Esophagus mucosa (tissue), 1 donor: ENCODE measurements at places on chromosomes 3 and 15.

DNA sequence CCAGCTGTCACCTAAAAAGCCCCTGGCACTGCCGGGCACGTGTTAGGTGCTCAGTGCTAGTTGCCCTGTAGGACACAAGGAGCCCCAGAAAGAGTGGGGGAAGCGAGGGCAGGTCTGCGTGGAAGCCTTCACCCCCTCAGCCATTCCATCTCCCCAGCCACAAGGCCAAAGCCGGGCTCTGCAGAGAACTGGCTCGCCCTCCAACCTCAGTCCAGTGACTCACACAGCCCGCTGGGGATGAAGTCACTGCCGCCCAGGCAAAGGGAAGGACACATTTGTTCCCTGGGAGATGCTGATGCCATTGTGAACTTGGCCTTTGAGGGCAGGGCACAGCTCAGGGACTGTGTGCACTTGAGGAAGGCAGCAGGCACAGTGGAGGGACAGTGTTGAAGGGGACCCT lies 48.1 kb downstream of the IQSEC1 start:
- ATAC-seq, result peak; percentile 46

DNA sequence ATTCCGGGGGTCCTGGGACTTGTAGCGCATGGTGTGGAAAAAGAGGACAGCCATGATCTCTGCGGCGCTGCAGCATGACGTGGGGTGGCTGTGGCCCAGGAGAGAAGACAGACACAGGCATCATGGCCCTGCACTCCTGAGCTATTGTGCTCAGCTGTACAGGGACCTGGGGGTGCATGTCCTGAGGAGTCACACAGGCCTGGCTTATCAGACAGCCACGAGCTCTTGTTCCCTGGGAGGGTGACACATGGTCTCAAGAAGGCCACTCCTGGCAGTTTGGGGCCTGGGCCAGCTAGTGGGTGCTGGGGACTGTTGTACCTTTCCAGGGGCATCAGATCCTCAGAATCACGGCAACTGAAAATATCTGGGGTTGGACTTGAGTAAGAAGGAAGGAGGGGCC lies 13.7 kb downstream of the TKT start:
- no peak for ATAC-seq

DNA sequence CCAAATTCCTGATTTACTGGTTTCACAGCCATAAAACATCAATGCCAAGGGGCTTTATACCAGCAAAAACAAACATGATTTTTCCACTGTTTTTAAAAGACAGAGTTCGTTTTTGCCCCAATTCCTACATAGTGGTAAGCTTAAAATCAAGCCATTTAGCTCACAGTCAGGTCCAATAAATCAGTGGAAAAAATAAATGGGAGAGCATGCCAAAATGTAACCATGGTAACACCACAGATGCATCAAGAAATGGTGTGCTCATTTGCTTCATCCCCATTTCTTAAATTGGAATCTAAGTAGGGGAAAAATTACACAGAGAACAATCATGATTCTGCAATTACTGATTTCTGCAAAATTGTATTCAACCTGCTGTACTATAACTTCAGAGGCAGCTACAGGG lies 418.8 kb downstream of the MAGI1 start:
- ATAC-seq, result no peak

- ATAC-seq, result no peak
These were observed 148.2 kb upstream of the TOPAZ1 start for GRCh38 chr3:44093531-44093930.

DNA sequence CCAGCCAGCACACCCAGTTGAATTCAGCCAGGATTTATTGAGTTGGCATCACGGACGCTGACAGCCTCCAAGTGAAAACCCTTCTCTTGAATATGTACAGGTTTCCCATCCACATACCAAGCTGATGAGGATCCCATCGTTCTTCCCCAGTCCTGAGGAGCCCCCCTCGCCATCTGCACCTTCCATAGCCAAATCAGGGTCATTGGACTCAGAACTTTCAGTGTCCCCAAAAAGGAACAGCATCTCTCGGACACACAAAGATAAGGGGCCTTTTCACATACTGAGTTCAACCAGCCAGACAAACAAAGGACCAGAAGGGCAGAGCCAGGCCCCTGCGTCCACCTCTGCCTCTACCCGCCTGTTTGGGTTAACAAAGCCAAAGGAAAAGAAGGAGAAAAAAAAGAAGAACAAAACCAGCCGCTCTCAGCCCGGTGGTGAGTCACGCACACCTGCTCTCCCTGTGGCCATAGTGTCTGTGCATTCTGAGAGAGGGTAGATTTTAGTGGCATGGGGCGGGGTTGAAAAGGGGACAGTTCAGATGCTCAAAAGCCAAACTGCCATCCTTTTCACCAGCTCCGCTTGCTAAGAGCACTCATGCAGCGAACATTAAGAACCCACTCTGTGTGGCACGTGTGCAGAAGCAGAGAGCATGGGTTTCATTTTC lies 51.2 kb downstream of the KLHL25 start:
- no peak for ATAC-seq

DNA sequence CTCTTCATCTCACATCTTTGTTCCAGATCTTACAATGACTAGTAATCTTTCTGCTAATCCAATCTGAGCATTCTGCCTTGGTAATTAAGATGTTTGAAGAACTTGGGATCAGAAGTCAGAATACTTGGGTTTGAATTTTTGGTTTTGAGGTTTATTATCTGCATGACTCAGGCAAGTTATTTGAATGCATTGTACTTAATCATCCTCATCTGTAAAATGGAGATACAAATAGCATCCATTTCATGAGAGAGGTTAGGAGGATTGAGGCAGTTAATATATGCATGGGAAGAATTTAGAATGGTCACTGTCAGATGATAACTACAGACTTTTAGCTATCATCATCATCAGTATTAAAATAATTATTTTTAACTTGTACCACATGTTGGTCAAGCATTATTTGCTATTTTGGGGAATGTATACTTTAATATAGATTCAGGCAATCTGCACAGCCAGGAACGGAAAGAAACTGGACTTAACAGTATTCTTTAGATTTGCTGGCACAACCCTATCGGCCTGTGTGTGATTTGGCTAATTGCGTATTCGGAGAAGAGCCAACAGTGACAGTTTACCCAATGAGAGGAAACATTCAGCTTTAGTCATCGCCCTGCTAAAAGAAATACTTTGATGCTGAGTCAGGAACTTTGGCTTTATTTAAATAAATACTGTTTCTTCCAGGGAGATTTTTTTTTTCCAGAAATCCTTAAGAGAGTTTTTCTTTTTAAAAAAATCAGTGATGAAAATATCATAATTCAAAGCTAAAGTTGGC lies 600.0 kb downstream of the ROBO1 start:
- ATAC-seq, result peak; percentile 90

DNA sequence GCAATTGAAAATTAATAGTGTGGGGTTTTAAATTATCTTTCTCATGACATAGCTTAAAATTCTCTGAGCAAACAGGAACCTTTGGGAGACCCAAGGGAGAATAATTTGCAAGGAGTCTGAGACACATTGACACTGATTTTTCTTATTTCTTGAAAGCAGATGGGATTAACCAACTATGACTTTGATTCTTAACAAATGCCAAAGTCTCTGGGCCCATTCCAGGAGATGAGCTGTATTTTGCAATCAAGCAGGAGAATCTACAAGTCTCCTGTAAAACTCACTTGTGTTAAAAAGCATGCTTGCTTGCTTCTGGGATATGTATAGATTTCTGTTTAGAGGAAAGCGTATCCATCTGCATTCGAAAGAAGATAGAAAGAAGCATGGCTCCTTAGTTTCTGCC lies 71.3 kb upstream of the STT3B start:
- ATAC-seq, result no peak

DNA sequence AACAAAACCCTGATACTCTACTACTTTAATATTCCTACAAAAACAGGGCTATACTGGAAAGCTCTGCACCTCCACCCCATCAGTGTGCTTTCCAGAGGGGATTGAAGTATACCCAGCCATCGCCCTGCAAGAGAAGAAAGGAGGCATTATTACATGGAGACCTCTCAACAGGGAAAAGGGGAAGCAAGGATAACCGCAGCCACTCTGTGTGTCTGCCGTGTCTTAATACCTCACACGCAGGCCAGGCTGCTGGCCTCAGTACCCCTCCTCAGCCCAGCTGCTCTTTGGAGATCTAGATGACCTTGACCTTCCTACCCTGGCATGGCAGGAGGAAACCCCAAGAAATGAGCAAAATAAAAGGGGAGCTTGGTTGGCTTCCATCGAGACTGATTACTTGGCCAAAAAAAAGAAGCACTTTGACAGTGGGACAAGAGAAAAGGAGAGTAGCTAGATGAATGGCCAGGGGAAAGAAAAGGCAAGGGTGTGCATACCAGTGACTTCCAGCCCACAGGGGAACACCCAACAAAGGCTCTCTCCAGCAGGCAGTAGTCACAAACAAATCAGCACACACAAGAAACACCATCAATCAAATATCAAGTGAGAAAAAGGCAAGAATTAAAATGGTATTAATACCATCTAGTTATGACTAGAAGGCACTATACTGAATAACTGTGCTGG lies 129.4 kb downstream of the STT3B start:
- ATAC-seq, result no peak

DNA sequence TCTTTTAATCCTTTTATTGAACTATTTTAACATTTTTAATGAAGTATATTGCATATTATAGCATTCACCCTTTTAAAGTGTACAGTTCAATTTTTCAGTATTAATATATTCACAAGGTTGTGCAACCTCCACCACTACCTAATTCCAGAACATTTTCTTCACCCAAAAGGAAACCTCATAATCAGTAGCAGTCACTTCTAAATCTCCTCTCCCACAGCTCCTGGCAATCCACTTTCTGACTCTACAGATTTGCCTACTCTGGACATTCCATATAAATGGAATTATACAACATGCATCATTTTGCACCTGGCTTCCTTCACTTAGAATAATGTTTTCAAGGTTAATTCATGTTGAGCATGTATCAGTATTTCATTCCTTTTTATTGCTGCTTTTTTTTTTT lies 55.0 kb upstream of the HRH1 start:
- ATAC-seq, result no peak

GRCh38 chr3:116302087-116302747 lies 143.1 kb downstream of the LSAMP start:
- no peak for ATAC-seq

DNA sequence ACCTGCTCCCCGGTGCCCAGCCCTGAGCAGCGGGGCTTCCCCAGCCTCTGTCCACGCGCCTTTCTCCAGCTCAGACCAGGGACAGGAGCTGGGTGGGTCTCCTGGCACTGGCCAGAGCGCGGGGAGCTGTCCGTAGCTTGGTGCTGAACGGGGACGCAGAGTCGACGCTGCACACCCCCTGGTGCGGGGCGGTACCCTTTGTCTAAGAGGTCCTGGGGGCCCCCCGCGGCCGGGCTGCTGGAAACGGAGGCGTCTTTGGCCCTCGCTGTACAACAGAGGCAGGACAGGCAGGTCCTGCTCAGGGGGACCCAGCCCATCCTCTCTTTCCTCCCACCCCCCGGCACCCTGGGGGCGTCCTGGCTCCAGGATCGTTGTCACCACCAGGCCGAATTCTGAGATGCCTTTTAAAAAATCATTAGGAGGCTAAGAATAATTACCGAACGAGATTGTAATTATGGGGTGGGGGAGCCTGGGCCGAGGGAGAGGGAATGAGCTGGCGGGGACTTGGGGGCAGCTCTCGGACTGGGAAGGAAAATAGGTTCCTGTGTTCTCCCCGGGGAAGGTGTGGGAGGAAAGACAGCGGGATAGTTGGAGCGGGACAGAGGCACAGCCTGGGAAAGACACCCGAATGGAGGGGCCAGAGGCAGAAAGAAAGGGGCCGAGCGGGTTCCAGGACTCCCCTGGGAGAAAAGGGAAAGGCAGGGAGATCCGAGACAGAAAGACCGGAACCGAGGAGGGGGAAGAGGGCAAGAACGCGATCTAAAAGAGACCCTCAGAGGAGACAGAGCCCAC lies 4.1 kb upstream of the SKOR1 start:
- peak; percentile 59 for ATAC-seq

DNA sequence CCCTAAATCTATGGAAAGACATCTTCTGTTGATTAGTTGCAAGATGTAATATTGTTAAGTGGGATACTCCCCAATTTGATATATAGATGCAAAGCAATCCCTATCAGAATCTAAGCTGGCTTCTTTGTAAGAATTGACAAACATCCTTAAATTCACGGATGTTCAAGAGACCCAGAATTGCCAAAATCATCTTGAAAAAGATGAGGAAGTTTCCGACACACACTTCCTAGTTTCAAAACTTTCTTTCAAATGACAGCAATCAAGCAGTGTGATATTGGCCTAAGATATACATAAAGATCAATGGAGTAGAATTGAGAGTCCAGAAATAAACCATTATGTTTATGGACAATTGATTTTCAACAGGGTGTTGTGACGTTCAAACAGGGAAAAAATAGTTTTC lies 383.6 kb downstream of the LPP start:
- no peak for ATAC-seq

DNA sequence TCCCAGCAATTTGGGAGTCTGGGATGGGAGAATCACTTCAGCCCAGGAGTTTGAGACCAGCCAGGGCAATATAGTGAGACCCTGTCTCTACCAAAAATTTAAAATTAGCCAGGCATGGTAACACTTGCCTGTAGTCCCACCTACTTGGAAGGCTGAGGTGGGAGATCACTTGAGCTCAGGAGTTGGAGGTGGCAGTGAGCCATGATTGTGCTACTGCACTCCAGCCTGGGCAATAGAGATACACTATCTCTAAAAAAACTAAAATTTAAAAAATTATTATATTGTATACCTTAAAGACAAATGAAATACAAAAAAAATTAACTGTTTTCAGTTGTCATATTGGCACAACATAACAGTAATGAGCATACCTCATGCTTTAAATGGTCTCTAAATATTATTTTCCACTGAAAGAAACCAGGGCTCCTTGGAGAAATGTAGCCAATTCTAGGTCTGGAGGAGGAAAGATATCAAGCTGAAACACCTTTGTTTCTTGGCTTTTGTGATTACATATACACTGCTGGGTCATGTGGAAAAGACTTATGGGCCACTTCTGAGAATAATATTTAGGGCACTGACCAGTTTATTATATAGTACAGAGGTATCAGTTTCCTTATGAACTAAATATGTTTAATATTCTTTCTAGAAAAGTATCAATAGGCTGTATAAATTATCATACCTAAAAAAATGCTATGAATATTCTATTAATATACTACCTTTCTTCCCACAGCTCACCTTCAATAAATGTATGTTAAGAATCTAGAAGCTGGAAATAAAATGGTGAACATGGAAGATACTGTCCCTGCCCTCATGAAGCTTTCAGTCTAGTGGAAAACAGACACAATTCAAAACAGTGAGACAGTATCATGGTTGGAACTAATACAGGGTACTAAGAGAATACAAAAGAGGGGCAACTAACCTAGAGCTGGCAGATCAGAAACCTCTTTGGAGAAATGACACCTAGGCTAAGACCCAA lies 119.5 kb downstream of the TMCC1 start:
- no peak for ATAC-seq
